ENCODE measurements at places on chromosomes 2 and 18.

GRCh38 chr2:65746931-65747675 is 314.7 kb upstream of the SPRED2 start:
- DNase-seq: no peak

DNA sequence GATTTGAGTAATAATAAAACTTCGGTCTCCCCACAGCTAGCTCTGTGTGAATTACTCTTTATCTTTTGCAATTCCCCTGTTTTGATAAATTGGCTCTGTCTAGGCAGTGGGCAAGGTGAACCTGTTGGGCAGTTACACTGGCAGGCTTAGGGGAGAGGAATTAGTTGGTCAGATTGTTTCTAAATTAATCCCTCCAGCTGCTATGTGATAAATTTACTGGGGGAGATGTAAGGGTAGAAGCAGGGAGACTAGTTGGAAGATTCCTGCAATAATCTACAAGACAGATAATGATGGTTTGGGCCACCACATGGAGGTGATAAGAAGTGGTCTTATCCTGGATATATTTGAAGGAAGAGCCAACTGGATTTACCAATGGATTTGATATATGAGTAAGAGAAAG is 118.5 kb upstream of the TACR1 start:
- DNase-seq: no peak

DNA sequence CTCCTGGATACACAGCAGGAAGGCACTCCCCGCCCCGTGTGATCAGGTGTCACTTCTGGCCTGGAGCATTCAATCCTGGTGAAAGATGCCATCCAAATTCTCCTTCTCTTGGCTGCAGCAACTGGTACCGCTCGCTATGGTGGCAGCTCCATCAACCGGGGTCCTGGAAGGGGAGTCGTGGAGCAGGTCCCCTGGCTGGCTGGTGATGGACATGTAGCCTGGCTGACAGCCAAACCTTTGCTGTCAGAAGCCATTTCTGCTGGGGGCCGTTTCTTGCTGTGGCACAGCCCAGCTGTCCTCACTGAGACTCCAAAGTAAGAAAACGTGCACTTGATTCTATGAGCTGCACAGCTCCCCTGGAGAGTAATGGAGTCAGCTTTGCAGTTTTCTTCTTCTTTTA is 7.1 kb upstream of the CYS1 start:
- DNase-seq: no peak

DNA sequence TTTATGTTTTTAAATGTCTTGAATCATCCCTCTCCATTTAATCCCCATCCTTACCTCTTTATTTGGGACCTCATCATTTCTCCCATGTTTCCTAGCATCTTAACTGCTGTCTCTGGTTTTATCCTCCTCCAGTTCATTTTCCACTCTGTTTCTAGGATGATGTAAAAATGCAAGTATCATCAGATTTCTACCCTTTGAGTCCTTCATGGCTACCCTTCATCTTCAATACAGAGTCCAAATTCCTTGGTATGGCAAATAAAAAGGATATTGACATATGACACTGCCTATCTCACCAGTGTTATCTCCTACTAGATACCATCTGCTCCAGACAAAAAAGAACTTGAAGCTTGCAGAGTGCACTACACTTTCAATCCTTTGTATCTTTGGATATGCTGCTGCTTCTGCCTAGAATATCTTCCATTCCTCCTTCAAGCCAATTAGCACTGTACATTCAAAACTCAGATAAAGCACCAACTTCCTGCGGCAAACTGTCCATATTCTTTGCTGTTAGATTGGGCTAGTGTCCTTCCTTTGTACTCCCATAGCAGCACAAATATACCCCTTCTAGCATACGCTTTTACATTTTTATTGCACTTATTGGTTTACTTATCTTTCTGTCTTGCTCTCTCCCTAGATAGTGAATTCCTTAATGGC is 24.6 kb upstream of the TLK1 start:
- no peak for DNase-seq
